ENCODE measurements at places on chromosomes 6 and 20.

- no peak for DNase-seq
Observed at GRCh38 chr6:50330347-50330746, 280.6 kb upstream of the DEFB112 start.

DNA sequence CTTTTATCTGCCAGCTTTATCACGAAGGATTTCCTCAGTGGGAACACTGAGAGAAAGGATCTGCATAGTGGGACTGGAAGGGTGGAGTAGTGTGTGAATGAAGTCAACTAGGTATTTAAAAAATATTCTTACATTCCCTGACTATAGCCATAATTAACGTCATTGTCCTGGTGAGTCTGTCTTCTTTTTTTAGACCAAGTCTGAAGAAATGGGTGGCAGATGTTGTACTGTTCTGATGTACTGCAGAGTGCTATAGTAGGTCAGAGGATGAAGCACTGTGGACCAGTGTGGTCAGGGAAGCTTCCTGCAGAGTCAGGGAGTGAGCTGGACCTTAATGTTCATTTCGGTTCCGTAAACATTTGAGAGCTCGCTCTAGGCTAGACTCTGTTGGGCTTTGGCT, 11.9 kb downstream of the TULP4 start:
- no peak for DNase-seq

GRCh38 chr20:24423390-24424313, 45.8 kb upstream of the SYNDIG1 start:
- DNase-seq, result no peak

DNA sequence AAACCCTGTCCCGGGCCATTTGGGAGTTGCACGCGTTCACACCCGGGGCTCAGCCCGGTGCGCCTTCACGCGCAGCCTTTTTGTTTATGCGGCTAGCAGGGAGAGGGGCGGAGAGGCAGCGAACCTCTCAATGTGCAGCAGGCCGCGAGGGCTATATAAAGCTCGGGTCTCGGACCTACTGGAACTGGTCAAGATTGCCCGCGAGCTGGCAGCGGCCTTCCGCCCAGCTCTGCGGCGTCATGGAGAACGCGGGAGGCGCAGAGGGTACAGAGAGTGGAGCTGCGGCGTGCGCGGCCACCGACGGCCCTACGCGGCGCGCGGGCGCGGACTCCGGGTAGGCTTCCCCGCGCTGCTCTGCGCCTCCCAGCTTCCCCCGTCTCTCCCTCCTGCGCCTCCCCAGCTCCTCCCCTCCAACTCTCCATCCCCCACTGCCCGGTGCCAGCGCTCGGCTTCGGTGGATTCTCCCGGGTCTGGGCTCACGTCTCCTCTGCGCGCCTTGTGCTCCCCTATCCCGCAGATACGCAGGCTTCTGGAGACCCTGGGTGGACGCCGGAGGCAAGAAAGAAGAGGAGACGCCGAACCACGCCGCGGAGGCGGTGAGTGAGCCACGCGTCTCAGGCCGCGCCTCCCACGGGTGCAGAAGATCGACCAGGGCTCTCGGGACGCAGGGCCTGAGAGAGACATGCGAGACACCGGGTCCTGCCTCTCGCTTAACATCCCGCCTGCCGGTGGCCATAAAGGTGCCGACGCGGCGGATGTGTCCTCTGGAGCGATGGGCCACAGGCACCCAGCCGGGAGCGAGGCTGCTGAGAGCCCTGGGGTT, at the start of gene RIPPLY2:
Gene RIPPLY2 (plus strand): TSS at position 183 of the 823 bp plus-strand sequence. CDS start 57 bp downstream, at position 240.
- DNase-seq, result no peak

GRCh38 chr20:4161401-4162251, 146.3 kb upstream of the RNF24 start:
- peak; percentile 28 for DNase-seq

- no peak for DNase-seq
Observed at GRCh38 chr6:155274106-155274505, 10.3 kb downstream of the CLDN20 start.

- DNase-seq, result no peak
Observed at GRCh38 chr6:134453792-134454510, 136.0 kb upstream of the SGK1 start.

DNA sequence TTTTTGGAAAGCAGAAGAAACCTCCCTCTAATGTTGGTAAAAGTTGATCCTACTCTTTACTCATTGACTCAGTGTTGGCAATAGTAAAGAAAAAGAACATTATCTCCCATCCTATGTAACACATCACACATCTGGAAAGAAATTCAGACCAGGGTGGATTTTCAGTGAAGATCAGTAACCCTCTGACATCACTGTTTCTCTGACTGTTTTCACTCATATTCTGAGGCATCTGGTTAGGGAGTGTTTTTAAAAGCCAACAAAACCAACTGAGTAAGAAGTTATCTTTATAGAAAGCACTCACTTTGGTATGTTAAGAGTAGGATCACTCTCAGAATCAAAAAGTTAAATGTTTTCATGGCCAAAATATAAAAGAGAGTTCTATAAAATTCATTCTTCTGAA, 143.6 kb downstream of the DST start:
- DNase-seq, result no peak

- DNase-seq, result no peak
Observed at GRCh38 chr6:551405-551804, 105.5 kb downstream of the HUS1B start.

GRCh38 chr6:7899101-7899888, 11.3 kb downstream of the TXNDC5 start:
- no peak for DNase-seq

DNA sequence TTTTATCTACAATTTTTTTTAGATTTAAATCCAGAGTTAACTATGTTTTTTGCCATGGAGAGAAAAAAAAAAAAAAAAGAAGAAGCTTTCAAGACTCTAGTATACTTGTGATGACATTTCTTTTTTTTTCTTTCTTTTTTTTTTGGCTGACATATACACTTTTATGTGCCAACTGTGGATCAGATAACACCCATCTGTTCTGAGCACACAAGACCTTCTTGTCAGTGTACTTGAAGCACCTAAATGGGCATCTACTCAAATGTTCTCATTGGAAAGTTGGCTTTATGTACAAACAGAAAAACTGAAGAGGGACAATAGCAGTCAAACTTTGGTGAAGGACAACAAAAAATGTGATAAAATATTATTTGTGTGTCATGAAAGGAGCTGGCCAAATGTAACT, 904.5 kb downstream of the GRIK2 start:
- no peak for DNase-seq

DNA sequence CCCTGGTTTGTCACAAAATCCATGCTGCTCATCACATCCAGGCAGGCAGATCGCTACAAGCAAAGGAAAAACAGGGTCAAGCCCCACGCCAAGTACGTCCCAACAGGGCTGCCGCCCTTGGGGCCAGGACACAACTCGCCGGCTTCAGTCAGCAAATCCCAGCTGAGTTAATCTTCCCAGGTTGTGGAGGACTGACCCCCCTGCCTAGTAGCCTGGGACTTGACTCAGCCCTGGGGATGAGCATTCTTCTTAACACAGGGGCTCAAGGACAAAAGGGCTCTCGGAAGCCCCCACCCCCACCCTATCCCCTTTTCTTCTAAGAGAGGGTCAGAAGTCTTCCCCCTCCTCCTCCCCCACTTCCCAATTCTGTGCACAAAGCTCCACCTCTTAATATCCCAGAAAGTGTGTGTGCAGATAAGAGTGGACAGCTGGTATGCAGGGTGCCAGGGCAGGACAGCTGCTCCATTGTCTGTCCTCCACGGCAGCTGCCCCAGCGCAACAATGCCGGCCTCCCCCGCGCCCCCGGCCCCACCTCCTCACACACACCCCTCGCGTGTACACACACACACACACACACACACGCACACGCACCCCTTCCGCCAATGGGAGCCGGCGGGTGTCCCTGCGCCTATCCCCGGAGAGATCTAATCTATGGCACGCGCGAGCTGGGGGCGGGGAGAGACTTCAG, 4.5 kb downstream of the DLL1 start:
- DNase-seq, result no peak

GRCh38 chr20:36116807-36117441, 37.6 kb upstream of the EPB41L1 start:
- no peak for DNase-seq

DNA sequence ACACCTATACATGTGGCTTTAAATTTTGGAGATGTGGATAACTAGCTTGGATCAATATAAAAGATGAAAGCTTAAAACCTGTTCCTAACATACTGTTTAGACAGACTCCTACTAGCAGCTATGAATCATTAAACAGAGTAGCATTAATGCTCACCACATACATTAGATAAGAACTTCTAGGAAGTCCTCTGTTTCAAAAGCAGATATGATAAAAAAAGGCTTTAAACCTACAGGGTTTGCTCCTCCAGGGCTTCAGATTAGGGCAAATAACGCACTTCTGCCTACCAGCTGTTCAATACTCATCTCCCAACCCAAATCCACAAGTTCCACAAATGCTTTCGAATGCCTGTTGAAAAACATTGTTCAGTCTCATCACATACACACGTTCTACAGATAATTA, 1.5 kb downstream of the REPS1 start:
- DNase-seq, result no peak

GRCh38 chr6:167210375-167211294, 52.9 kb upstream of the GPR31 start:
- DNase-seq, result no peak

- DNase-seq, result peak; percentile 50
Observed at GRCh38 chr20:50112512-50113419, at the start of gene UBE2V1. UBE2V1 (minus strand) TSS chr20:50113150; CDS start chr20:50113128, 22 bp downstream.

GRCh38 chr20:59805786-59806577, 127.5 kb downstream of the SYCP2 start:
- no peak for DNase-seq

GRCh38 chr6:13673825-13674444, 37.7 kb downstream of the RANBP9 start:
- no peak for DNase-seq

GRCh38 chr6:98832284-98833056, 1.9 kb upstream of the POU3F2 start:
- DNase-seq, result peak; percentile 54

GRCh38 chr20:10646006-10646405, 27.8 kb downstream of the JAG1 start:
- DNase-seq, result no peak

- no peak for DNase-seq
Observed at GRCh38 chr20:63979557-63980316, at the start of gene SAMD10. SAMD10 (minus strand) TSS chr20:63979642; CDS start chr20:63979467, 175 bp downstream.

- DNase-seq, result no peak
Observed at GRCh38 chr6:12544821-12545565, 171.6 kb upstream of the PHACTR1 start.

DNA sequence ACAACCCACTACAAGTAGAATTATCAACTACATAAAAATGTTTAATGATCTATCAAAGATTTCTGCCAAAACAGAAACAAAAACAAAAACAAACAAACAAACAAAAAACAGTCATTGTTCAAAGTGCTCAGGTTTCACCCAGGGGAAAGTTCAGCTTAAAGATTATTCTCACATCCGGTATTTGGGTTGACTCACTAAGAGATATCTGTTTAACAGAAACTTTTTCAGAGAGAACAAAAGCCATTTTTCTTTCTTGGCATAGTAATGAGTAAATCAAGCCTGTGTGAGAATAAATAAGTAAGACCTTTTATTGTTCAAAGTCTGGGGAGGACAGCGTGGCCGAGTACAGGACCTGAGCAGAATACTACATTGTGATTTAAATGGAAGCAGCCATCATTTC, 143.6 kb downstream of the RCAN2 start:
- DNase-seq, result no peak

DNA sequence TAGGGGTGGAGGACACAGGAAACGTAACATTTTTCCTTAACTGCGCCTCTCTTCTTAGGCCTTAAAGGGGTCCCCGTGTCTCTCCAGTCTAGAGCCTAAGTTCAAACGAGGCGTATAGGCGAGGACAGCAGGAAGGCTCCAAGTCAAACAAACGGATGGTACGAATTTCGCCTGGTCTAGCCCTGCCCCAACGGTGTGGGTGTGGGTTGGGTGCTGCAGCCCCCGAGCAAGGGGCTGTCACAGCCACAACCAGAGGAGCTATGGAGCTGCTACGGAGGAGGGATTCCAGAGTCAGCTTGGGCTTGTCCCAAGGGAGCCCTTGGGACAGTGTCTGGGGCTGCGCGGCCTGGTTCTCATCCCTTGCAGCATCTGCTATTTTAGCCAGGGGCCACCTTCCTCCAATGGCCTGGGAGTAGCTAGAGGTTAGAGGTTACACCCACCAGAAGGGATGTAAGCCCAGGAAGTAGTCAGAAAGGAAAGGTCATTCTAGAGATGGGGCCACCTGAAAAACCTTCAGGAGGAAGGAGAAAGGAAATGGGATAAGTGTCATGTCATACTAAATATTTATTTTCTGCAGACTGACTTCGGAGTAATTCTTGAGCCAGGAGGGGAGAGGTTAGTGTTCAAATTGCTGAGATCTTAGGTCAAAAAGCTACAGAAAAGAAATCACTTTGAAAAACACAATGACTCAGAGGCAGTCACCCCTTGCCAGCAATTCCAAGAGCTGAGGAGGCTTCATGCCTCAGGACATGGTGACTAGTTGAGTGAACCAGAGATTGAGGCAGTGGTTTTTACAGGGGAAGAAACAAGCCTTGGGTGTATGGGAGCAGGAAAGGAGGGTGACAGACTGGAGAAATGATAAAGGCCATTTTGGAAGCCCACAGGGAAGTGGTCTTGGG, 21.7 kb downstream of the VPS52 start:
- DNase-seq, result no peak

GRCh38 chr6:118320652-118321051, 227.4 kb upstream of the PLN start:
- DNase-seq, result no peak

- no peak for DNase-seq
Observed at GRCh38 chr6:111922454-111923297, 49.4 kb upstream of the FYN start.

GRCh38 chr6:4935486-4935885, 68.4 kb downstream of the RPP40 start:
- no peak for DNase-seq

GRCh38 chr6:90537723-90538258, 49.1 kb downstream of the MAP3K7 start:
- DNase-seq, result no peak

DNA sequence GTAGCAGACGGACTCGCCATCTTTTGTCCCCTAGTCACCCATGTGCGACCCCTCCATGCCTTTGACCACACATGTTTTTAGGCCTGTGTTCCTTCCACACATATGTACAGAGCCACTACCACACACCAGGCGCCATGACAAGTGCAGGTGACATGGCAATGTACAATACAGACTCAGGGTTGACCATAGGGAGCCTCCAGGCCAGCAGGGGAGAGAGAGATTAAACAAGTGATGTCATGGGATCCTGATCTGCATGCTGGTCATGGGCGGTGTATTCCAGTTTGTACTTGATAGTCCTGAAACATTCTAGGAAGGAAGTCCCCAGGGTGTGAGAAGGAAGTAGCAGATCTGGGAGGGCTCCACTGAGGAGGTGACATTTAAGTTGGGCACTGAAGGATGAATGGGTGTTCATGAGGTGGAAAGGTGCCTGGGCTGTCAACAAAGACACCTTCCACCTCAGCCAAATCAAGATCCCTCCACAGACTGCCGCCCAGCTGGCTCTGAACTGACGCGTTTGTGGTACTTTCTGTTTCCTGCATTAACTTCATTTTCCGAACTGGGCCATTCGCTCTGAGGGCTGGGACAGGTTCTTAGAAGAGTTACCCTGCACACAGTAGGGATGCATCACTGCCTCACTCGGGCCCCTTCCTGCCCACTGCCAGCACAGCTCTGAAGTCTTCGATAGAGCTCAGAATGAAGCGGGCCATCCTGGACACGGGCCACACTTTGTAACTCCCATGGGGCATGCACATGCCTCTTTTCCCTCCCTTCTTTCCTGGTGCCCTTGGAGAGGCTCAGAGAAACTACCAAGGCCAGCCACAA, 94.0 kb downstream of the NOL4L start:
- no peak for DNase-seq

Measured in NCI-H187 (cell line).